ENCODE measurements at places on chromosomes 2 and 18. TPM values are rescaled to one million over a fixed set of nuclear protein-coding genes. Genes with fewer than 3 reads are reported as not detected.

Gene C2orf81
- total RNA-seq: 0.34 TPM

Gene IL18RAP
- total RNA-seq: not detected

Gene DNAH6
- 1.1 TPM for total RNA-seq

Gene DHRS9
- 0.11 TPM for total RNA-seq

Gene RAD51AP2
- total RNA-seq: not detected

Gene THSD7B
- total RNA-seq: 0.16 TPM

Gene FAM110C
- total RNA-seq: not detected

Gene RPRM
- total RNA-seq: not detected

Gene GLI2
- total RNA-seq: 20.0 TPM

Gene PJVK
- 0.08 TPM for total RNA-seq

DNA sequence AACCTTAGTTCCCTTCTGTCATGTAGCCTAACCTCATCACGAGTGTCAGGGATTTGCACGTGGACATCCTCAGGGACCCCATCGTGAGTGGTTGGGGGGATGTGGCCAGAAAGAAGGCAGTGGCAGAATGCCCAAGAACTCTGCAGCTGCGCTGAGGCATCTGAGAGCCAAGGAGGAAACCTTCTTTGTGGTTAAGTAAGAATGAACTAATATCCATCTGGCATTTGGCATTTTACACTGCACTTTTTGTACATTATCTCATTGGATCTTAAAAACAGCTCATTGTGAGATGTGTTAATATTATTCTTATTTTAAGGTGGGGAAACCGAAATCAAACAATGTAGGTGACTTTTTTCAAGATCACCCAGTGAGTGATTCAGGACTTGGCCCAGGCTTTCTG is 32.6 kb upstream of the APCDD1 start:
- no peak for DNase-seq
- H3K36me3 ChIP-seq: no peaks in the 10 kb centered on the region
- no peak overlapping the region for H3K4me3 ChIP-seq
- no peaks in the 10 kb centered on the region for H3K4me1 ChIP-seq
- no peak overlapping the region for H3K27ac ChIP-seq

DNA sequence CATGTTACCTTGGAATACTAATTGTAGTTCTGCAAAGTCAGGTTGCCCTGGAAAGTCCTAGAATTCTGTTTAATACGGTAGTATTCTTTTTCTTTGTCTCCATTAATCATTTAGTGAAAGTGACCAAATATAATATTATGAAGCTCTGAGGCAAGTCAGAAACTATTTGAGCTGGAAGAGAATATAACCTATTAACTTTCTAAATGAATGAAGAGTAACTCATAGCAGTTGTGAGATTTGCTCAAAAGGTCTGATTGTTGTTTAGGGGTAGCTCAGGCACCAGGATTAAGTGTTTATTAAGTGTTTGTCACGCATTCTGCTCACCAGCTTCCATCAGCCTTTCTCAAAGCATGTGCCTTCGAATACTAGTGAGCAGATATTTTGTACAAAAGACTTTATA is 46.7 kb upstream of the SERPINE2 start:
- no peak for DNase-seq
- peak overlapping the region; percentile 73 for H3K27ac ChIP-seq
- peaks cover 28% of the 10 kb centered on the region for H3K4me1 ChIP-seq
- no peak overlapping the region for H3K4me3 ChIP-seq
- no peaks in the 10 kb centered on the region for H3K36me3 ChIP-seq

DNA sequence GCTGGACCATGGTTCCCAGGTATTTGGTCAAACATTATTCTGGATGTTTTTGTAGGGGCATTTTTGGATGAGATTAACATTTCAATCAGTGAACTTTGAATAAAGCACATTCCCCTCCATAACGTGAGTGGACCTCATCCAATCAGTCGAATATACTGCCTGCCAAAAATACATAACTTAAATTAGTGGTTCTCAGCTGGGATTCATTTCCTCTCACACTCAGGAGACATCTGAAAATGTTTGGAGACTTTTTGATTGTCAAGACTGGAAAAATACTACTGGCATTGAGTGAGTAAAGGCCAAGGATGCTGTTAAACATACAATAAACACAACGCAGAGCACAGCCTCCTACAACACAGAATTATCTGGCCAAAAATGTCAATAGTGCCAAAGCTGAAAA is 198.2 kb downstream of the MYO1B start:
- no peak overlapping the region for H3K27ac ChIP-seq
- no peaks in the 10 kb centered on the region for H3K4me1 ChIP-seq
- no peak for DNase-seq
- no peaks in the 10 kb centered on the region for H3K27me3 ChIP-seq

GRCh38 chr18:48320639-48320945 is 88.6 kb downstream of the ZBTB7C start:
- DNase-seq: no peak
- H3K36me3 ChIP-seq: no peaks in the 10 kb centered on the region
- H3K4me3 ChIP-seq: no peak overlapping the region
- H3K4me1 ChIP-seq: peaks cover 47% of the 10 kb centered on the region

DNA sequence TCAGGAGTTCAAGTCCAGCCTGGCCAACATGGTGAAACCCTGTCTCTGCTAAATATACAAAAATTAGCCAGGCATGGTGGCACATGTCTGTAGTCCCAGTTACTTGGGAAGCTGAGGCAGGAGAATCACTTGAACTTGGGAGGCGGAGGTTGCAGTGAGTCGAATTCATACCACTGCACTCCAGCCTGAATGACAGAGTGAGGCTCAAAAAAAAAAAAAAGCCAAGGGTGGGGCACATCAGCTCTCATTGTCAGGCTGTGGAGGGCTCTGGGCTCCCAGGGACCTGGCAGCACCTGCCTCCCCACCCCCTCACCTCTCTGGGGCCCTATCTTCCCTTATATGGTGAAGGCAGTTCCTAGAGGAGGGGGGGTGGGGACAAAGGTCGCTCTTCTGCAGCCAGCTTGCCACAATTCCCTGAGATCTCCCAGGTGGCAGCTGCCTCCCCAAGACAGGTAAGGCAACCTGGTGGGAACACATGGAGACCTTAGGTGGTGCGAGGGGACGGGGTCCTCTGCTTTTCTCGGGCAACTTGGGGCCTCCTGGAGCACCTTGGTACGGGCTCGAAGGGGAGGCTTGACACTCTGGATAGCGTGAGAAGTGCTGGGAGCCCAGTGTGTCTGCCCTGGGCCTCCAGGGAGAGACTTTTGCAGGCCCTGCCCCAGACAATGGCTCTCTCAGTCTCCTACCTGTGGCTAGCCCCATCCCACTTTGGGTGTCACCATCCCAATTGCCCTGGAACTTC is at the start of gene VIL1:
VIL1 (plus strand) TSS at position 407 of the 742 bp plus-strand sequence. CDS start 4,656 bp downstream, outside the sequence.
- no peak for DNase-seq
- no peaks in the 10 kb centered on the region for H3K36me3 ChIP-seq
- no peak within 1 kb of the TSS for H3K4me3 ChIP-seq
- no peaks in the 10 kb centered on the region for H3K27me3 ChIP-seq
- H3K27ac ChIP-seq: no peak within 1 kb of the TSS

DNA sequence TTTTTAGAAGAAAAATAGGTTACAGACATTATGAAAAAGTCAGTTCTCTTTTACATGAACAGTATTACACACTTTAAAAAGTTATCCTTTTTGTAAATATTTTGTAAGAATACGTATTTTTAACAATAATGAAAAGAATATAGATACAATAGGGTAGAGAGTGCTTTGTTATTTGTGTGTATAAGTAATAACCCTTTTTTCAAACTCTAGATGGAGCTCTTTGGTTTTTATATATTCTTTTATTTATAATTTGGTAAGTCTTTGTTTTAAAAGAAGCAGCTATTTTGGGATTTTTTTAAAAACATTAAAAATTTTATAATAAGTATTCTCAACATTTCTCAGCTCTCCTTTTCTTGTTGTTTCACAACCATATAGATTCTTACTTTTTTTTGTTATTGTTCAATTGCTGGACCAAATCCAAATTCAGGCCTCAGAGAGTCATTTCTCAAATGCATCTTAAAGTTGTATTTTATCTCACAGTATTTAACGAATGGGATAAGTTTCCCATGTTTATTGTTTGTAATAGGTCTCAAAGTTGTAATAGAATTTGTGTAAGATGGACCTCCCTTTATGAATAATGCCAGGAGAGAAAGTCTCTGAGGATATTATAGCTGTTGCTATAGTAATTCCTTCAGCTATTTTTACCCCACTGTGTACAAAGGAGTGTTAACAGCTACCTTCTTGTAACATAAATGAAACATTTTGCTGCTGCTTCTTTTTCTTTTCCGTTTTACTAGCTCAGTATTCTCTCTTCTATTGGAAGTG is 46.4 kb downstream of the ACYP2 start:
- no peaks in the 10 kb centered on the region for H3K36me3 ChIP-seq
- no peak for DNase-seq
- H3K27ac ChIP-seq: no peak overlapping the region
- 0 out of 2 replicates have a peak, but pooled peaks cover 3% of the 10 kb centered on the region for H3K4me1 ChIP-seq
- H3K27me3 ChIP-seq: no peaks in the 10 kb centered on the region

DNA sequence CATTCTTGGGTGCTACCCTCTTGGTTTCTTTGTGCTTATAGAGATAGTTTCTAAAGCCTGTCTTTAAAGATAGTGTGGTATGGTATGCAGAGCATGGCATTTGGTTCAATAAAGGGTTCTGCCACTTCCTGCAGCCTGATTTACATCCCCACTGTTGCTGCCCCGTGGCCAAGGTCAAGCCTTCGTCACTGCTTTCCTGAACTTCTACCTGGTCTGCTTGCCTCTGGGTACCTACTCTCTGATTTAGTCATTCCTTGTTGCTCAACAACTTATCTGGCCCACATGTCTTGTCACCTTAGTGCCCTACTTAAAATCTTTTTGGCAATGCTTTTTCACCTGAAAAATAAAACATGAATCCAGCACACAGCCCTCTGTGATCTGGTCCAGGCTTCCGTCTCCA is 352.9 kb downstream of the LPIN1 start:
- no peaks in the 10 kb centered on the region for H3K36me3 ChIP-seq
- H3K4me3 ChIP-seq: no peak overlapping the region
- peaks cover under 1% of the 10 kb centered on the region for H3K4me1 ChIP-seq
- H3K27ac ChIP-seq: no peak overlapping the region
- no peak for DNase-seq
- no peaks in the 10 kb centered on the region for H3K27me3 ChIP-seq

GRCh38 chr2:41137031-41137430 is 685.1 kb upstream of the SLC8A1 start:
- H3K36me3 ChIP-seq: no peaks in the 10 kb centered on the region
- no peaks in the 10 kb centered on the region for H3K4me1 ChIP-seq
- H3K27ac ChIP-seq: no peak overlapping the region
- H3K27me3 ChIP-seq: no peaks in the 10 kb centered on the region

DNA sequence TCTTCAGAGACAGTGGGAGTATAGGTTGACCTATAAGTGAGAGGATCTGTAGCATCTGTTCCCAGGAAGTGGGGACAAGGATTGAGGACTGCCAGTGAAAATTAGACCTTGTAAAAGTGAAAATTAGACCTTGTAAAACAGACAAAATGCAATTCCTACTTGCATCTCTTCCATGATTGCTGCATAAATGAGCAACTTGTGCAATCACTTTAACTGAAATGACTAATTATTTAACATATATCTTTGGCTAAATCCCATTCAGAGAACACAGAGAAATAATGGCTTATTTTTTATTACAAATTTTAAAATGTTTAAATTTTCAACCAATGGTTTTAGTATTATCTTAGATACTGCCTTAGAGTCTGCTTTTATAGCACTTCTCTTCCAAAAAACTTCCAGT is 67.2 kb upstream of the NABP1 start:
- H3K4me1 ChIP-seq: peaks cover 31% of the 10 kb centered on the region
- H3K27me3 ChIP-seq: no peaks in the 10 kb centered on the region
- no peak for DNase-seq

- H3K4me1 ChIP-seq: peaks cover 45% of the 10 kb centered on the region
- H3K36me3 ChIP-seq: no peaks in the 10 kb centered on the region
- H3K4me3 ChIP-seq: no peak overlapping the region
- no peak for DNase-seq
- H3K27me3 ChIP-seq: no peaks in the 10 kb centered on the region
Observed at GRCh38 chr2:236687296-236687965, 117.8 kb downstream of the ACKR3 start.

- no peaks in the 10 kb centered on the region for H3K4me1 ChIP-seq
- no peaks in the 10 kb centered on the region for H3K36me3 ChIP-seq
- no peak overlapping the region for H3K27ac ChIP-seq
- H3K4me3 ChIP-seq: no peak overlapping the region
- H3K27me3 ChIP-seq: 0 out of 2 replicates have a peak, but pooled peaks cover 7% of the 10 kb centered on the region
- DNase-seq: peak; percentile 50
Observed at GRCh38 chr2:151999053-151999452, 99.8 kb downstream of the CACNB4 start.

GRCh38 chr2:43762286-43762685 is 11.6 kb upstream of the DYNC2LI1 start:
- no peaks in the 10 kb centered on the region for H3K27me3 ChIP-seq
- H3K27ac ChIP-seq: no peak overlapping the region
- H3K36me3 ChIP-seq: peaks cover 3% of the 10 kb centered on the region
- no peak overlapping the region for H3K4me3 ChIP-seq

- no peaks in the 10 kb centered on the region for H3K27me3 ChIP-seq
- no peak overlapping the region for H3K4me3 ChIP-seq
- no peak for DNase-seq
- H3K36me3 ChIP-seq: no peaks in the 10 kb centered on the region
- H3K4me1 ChIP-seq: peaks cover 30% of the 10 kb centered on the region
- H3K27ac ChIP-seq: peak overlapping the region; percentile 64
Observed at GRCh38 chr2:226888378-226888965, 52.6 kb downstream of the RHBDD1 start.

- H3K27me3 ChIP-seq: no peaks in the 10 kb centered on the region
- peak overlapping the region; percentile 95 for H3K27ac ChIP-seq
- H3K4me3 ChIP-seq: peak overlapping the region; percentile 64
Observed at GRCh38 chr2:27322301-27322765, 564 bp downstream of the MPV17 start.

GRCh38 chr18:26763446-26764110 is 101.9 kb downstream of the AQP4 start:
- no peaks in the 10 kb centered on the region for H3K36me3 ChIP-seq
- H3K4me3 ChIP-seq: no peak overlapping the region
- H3K27me3 ChIP-seq: no peaks in the 10 kb centered on the region
- no peak for DNase-seq

DNA sequence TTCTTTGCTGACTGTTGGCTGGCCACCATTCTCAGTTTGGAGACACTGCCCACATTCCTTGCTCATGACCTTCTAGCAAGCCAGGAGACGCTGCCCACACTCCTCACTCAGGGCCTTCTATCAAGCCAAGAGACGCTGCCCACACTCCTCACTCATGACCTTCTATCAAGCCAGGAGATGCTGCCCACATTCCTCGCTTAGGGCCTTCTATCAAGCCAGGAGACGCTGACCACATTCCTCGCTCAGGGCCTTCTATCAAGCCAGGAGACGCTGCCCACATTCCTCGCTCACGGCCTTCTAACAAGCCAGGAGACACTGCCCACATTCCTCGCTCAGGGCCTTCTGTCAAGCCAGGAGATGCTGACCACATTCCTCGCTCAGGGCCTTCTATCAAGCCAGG is 131.3 kb upstream of the CBLN2 start:
- no peaks in the 10 kb centered on the region for H3K4me1 ChIP-seq
- no peak overlapping the region for H3K27ac ChIP-seq
- no peaks in the 10 kb centered on the region for H3K36me3 ChIP-seq
- DNase-seq: no peak
- H3K27me3 ChIP-seq: peaks cover 3% of the 10 kb centered on the region

- DNase-seq: peak; percentile 71
- no peaks in the 10 kb centered on the region for H3K27me3 ChIP-seq
- no peaks in the 10 kb centered on the region for H3K36me3 ChIP-seq
- no peak overlapping the region for H3K4me3 ChIP-seq
- peak overlapping the region; percentile 13 for H3K27ac ChIP-seq
Observed at GRCh38 chr2:129929321-129930290, 49.9 kb upstream of the RAB6C start.
